ENCODE measurements at places on chromosomes 3 and 15. TPM values are rescaled to one million over a fixed set of nuclear protein-coding genes. Genes with fewer than 3 reads are reported as not detected.
A peak's percentile ranks its signal among the peaks of the same experiment; 100 is the strongest.

The PLD1 gene
- total RNA-seq: 74.5 TPM

The MESP2 gene
- not detected for total RNA-seq

DNA sequence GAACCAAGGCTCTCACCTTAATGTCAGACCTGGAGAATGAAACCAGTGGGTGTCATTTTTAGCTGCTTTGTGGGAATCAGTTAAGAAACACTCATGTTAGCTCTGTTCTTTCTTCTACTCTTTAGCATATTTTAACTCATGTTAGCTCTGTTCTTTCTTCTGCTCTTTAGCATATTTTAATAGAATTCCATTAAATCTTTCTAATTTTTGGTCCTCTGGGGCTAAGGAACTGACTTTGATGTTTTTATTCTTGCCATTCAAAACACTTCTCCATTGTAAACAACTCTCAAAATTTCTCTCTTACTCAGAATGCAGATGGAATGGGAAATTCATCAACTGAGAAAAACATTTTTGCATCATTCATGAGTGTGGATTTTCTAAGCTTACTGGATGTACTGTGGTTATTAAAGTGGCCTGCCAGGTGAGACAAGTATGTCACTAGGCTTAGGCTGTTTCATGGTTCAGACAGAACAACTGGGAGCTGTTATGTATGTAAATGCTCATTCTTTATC, 680.6 kb downstream of the ROBO2 start:
- H3K4me1 ChIP-seq: no peaks in the 10 kb centered on the region
- H3K27me3 ChIP-seq: no peaks in the 10 kb centered on the region
- H3K27ac ChIP-seq: no peak overlapping the region
- H3K4me3 ChIP-seq: no peak overlapping the region
- DNase-seq: no peak
- no peaks in the 10 kb centered on the region for H3K36me3 ChIP-seq

DNA sequence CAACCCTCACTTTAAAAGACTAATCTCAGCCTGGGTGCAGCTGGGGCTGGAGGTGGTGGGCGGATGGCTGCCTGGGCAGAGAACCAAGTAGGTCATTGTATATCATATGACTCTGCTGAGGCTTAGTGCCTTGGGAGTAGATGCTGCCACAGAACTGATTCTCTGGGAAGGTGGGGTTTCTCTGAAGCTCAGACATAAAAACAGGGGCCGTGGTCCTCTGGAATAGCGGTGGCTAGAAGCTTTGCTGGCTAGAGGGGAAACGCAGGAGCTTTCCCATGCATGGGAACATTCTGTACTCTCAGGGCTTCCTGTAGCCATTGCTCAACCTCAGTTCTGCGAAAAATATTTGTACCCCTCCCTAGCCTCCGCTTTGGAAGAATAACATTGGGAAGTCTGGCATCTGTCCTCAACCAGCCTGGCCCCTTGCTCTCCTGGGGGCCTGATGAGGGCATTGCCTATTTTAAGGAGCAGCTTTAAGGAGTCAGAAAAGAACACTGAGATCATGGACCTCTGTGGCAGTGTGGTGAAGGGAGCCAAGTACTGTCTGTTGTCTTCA, 14.7 kb downstream of the TIMP4 start:
- H3K36me3 ChIP-seq: no peaks in the 10 kb centered on the region
- no peak overlapping the region for H3K4me3 ChIP-seq
- H3K4me1 ChIP-seq: no peaks in the 10 kb centered on the region
- no peaks in the 10 kb centered on the region for H3K27me3 ChIP-seq
- DNase-seq: no peak
- peak overlapping the region; percentile 71 for H3K27ac ChIP-seq

GRCh38 chr3:188672840-188673239, 498.9 kb upstream of the TPRG1 start:
- H3K4me1 ChIP-seq: peaks cover 4% of the 10 kb centered on the region
- no peaks in the 10 kb centered on the region for H3K36me3 ChIP-seq
- H3K27ac ChIP-seq: no peak overlapping the region
- DNase-seq: no peak
- H3K27me3 ChIP-seq: no peaks in the 10 kb centered on the region

DNA sequence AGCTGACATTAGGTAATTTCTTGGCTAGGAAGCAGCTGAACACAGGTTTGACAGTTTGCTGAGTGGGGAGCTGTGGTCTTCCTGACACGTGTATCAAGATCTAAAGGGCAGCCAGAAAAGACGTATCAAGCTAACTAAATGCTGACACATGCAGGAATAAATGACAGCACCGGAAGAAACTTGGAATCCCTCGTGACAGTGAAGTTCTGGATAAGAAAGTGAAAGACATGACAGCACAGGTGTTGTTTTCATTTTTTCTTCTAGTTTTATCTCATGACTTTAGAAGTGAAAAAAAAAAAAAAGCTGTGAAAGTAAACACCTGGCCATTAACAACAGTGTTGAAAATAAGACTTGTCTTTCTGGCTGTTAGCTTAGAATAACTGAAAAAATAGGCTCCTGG, 48.7 kb downstream of the FGF7 start:
- DNase-seq: no peak
- H3K27me3 ChIP-seq: no peaks in the 10 kb centered on the region
- H3K27ac ChIP-seq: no peak overlapping the region
- H3K36me3 ChIP-seq: no peaks in the 10 kb centered on the region
- no peaks in the 10 kb centered on the region for H3K4me1 ChIP-seq
- no peak overlapping the region for H3K4me3 ChIP-seq

DNA sequence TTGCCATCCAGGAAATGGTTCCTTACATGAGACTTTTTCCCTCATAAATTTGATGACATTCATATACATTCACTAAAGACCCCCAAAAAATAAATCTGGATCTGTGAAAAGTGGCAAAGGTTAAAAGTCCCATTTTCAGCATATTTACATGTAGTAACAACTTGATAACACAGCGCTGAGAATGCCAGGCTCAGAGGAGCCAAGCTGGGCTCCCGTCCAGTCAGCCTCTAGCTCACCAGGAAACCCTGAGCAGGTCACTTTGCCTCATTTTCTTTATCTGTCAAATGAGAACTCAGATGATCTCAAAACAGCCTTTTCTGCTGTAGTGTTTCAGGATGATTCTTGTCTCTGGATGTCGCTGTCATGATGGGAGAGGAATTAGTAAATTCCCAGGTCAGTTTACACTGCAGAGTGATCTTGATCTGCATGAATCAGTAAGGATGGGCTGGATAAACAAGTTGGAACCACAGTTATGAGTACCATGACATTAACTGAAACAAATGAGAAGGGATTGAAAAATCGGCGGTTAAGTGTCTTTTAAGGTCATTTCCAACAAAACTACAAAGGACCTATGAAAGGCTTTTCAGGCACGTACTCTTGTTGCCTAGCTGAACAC, 82.8 kb downstream of the PPARG start:
- H3K27ac ChIP-seq: peak overlapping the region; percentile 69
- H3K4me1 ChIP-seq: peaks cover 6% of the 10 kb centered on the region
- H3K27me3 ChIP-seq: no peaks in the 10 kb centered on the region
- no peak overlapping the region for H3K4me3 ChIP-seq

DNA sequence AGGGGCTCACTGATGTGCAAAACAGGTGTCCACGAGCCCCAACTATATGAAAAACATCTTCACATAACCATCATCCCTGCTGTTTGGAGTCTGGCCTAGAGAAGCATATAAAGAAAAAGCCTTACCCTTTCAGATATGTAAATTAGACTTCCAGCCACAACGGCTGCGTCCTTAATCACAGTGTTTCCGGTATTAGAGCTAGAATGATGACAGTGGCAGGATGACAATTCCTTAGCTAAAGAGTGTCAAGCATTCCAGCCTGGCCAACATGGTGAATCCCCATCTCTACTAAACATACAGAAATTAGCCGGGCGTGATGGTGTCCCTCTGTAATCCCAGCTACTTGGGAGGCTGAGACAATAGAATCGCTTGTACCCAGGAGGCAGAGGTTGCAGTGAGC, 19.5 kb upstream of the SAMD7 start:
- H3K27me3 ChIP-seq: no peaks in the 10 kb centered on the region
- H3K4me3 ChIP-seq: no peak overlapping the region
- H3K27ac ChIP-seq: no peak overlapping the region
- no peaks in the 10 kb centered on the region for H3K4me1 ChIP-seq

GRCh38 chr3:141228395-141228794, 3.2 kb upstream of the PXYLP1 start:
- H3K4me3 ChIP-seq: no peak overlapping the region
- H3K36me3 ChIP-seq: no peaks in the 10 kb centered on the region
- no peak for DNase-seq
- H3K27ac ChIP-seq: no peak overlapping the region
- H3K4me1 ChIP-seq: peaks cover 15% of the 10 kb centered on the region
- no peaks in the 10 kb centered on the region for H3K27me3 ChIP-seq

DNA sequence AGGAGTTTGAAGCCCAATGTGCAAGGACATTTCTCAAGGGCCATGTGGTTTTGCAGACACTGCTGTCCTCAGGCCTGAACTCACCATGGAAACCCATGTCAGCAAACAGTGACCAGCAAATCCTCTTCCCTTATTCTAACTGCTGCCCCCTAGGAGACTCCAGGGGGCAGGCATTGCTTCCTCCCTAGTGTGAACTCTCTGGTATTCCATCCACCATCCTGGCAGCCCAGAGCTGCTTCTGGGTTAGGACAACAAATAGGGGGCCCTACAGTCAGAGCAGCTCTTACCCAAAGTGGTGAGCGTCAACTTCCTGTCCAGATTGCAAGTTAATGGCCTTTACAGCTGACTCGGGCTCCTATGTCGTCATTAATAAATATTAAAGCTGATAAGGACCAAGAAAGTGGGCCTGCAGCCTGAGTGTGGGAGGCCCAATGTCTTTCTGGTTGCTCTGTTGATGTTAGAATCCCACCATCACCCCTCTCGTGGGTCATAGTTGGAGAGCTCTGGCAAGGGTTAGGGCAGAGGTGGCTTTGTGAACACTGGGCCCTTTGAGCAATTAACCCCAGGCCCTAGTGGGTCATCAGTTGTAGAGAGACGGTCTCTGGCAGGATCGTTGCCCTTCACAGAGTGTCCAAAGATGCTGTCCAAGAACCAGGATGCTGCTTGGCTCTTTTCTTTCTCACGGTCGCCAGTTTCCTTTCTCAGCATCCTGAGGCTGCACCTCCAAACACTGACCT, 41.5 kb downstream of the TGM4 start:
- no peak for DNase-seq
- no peak overlapping the region for H3K27ac ChIP-seq
- no peaks in the 10 kb centered on the region for H3K27me3 ChIP-seq
- H3K36me3 ChIP-seq: peaks cover 7% of the 10 kb centered on the region
- H3K4me1 ChIP-seq: no peaks in the 10 kb centered on the region

The GATM gene
- 36.1 TPM for total RNA-seq

DNA sequence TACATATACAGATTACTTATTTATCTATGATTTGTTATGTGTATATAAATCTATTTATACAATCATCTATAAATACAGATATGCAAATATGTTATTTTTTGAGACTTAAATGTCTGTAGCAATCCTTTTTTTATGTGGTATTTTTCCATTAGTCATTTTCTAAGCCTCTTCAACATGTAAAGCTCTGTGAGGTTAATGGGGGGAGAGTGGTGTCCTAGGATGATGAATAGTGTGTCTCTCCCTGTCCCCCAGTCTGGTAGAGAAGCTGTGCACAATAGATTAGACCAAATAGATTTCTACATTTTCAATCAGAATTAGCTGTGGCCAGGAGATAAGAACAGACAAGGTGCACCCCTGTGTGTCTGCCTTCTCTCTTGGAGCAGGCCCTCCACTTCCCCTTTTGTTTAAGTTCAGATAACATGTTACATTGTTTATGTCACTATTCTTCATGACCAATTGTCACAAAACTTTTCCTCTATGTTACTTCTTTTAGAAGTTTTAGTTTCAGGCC, 453.9 kb downstream of the LPP start:
- no peak overlapping the region for H3K27ac ChIP-seq
- peaks cover 17% of the 10 kb centered on the region for H3K36me3 ChIP-seq
- no peak overlapping the region for H3K4me3 ChIP-seq
- no peaks in the 10 kb centered on the region for H3K27me3 ChIP-seq

- H3K36me3 ChIP-seq: no peaks in the 10 kb centered on the region
- H3K4me1 ChIP-seq: peaks cover 13% of the 10 kb centered on the region
- no peak for DNase-seq
- H3K27me3 ChIP-seq: no peaks in the 10 kb centered on the region
- no peak overlapping the region for H3K27ac ChIP-seq
These were observed 27.4 kb downstream of the METTL6 start for GRCh38 chr3:15399970-15400369.

- H3K27me3 ChIP-seq: no peaks in the 10 kb centered on the region
- H3K4me3 ChIP-seq: no peak overlapping the region
- no peak for DNase-seq
- H3K27ac ChIP-seq: no peak overlapping the region
- H3K4me1 ChIP-seq: peaks cover 3% of the 10 kb centered on the region
- no peaks in the 10 kb centered on the region for H3K36me3 ChIP-seq
These were observed 43.5 kb downstream of the PDZRN3 start for GRCh38 chr3:73581134-73581846.

DNA sequence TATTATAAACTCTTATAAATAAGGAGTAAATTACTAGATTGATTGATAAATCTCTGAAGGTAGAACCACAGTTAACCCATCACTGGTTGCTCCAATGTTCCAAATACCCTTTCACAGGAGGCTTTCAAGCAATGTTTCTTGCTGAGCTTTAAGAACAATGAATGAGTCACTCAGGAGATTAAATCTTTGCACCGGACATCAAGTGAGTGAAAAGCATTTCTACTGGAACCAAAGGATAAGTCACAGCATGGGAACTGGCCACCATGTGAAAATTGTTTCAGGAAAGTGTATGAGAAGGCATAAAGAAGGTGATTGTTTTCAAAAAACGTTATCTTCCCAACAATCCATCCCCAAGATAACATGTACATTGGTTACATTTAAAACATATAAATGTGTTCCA, 90.6 kb downstream of the CNTN3 start:
- DNase-seq: no peak
- no peak overlapping the region for H3K4me3 ChIP-seq
- H3K4me1 ChIP-seq: no peaks in the 10 kb centered on the region

DNA sequence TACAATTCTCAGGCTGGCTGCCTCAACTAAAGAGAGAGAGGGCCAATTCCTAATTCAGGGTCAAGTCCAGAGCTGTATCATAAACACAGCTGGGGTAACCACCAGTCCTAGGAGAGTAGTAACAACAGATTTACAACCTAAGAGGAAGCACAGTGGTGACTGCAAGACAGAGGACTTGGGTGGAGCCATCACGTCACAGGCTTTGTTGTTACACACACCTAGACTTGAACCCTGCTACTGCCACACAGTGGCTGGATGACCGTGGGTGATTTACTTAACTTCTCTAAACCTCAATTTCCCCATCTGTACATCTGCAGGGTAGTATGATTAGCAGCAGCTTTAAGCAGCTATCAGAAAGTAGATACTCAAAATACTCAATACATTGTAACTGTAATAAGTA, 78.6 kb downstream of the MYLK start:
- H3K27me3 ChIP-seq: no peaks in the 10 kb centered on the region
- no peaks in the 10 kb centered on the region for H3K4me1 ChIP-seq
- DNase-seq: no peak

GRCh38 chr3:41575724-41576123, 376.4 kb downstream of the CTNNB1 start:
- H3K27me3 ChIP-seq: no peaks in the 10 kb centered on the region
- no peak overlapping the region for H3K27ac ChIP-seq
- no peak overlapping the region for H3K4me3 ChIP-seq
- no peaks in the 10 kb centered on the region for H3K36me3 ChIP-seq
- peaks cover 2% of the 10 kb centered on the region for H3K4me1 ChIP-seq
